NCI-H1417 (cell line): ENCODE measurements at places on chromosomes 13 and 19.
A peak's percentile ranks its signal among the peaks of the same experiment; 100 is the strongest.

DNA sequence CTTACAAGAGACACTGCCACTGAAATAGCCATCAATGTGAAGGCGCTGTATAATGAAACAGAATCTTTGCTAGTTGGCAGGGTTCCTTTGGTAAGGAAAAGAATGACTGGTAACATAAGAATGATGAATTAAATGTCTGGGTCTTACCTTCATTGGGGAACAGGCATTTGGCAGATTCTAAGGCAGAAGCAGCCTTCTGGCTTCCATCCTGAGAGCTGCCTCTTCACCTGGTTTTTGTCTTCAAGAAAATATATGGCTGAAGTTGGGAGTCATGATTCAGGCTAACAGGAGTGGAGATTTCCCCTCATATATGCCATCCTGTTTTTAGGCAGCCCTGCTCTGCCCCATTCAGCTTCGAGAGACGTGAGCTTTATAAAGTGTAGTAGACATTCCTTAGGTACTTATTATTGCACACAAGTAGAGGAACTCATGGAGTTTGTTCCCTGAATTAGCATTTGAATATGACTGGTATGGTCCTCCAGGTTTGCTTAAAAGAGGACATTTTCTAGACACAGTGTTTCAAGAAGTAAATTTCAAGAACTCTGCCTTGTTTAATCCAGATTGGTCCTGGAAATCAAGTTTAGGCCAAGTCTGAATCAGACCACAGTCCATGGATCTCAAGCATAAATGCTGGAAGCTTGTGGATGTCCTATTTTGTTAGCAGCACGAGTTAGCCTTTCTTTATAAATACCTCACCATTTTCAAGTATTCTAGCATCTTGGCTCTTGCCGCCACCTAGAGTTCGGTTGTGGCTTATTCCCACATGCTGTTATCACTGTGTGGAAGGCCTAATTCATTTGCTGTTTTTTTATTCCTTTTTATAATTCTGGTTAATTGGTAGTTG lies 56.2 kb upstream of the AKAP11 start:
- peak; percentile 7 for DNase-seq

- DNase-seq = peak; percentile 25
Observed at GRCh38 chr13:23086968-23087623, 93.7 kb upstream of the SGCG start.

GRCh38 chr19:53915000-53915399 lies 5.9 kb downstream of the CACNG7 start:
- no peak for DNase-seq

DNA sequence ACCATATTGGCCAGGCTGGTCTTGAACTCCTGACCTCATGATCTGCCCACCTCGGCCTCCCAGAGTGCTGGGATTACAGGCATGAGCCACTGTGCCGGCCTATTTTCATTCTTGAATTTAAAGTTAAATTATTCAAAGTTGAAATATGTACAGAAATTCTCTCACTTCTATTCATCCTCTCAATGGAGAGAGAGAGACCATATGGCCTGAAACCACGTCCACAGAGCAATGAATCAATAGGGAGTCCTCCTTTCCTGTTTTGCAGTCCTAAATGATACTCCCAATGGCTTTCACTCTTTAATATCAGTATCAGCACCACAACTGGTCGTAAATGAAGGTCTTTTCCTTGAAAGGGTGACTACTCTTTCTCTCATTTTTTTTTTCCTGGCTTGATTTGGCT lies 30.5 kb upstream of the KCTD4 start:
- no peak for DNase-seq

- DNase-seq = no peak
Observed at GRCh38 chr13:73616861-73617260, 517.3 kb downstream of the KLF12 start.

GRCh38 chr13:50476577-50477285 lies 366.8 kb downstream of the DLEU7 start:
- DNase-seq = no peak

DNA sequence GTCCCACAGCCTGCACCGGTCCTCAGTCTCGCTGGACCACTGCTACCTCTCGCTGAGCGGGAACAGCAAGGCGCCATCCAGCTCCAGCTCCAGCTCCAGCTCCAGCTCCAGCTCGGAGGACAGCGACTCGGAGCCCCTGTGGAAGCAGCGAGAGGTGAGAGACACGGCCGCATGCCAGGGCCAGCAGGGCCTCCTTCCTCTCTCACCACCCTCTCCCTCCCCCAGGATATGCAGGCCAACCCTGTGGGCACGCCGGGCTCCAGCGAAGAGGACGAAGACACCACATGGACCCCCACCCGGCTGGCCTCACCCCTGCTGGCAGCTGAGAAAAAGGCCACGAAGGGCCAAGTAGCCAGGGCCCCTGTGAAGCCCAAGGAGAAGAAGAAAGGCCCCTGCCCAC lies 7.3 kb downstream of the SIX5 start:
- DNase-seq = no peak

DNA sequence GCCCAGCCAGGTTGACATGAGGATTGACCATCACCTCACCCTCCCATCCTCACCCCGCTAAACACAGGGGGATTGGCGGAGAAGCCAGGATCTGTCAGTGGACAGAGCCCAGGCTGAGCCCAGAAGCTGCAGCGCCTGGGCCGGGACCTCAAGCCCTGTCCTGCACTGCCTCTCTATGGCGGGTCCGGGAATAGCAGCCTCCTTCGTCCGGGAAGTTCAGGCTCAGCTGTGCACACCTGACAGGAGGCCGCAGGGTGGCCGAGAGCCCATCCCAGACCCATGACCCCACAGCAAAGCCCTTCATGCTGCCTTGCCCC lies 67.8 kb downstream of the SPACA7 start:
- peak; percentile 89 for DNase-seq

GRCh38 chr13:112954488-112955270 lies 14.3 kb upstream of the MCF2L start:
- peak; percentile 34 for DNase-seq

DNA sequence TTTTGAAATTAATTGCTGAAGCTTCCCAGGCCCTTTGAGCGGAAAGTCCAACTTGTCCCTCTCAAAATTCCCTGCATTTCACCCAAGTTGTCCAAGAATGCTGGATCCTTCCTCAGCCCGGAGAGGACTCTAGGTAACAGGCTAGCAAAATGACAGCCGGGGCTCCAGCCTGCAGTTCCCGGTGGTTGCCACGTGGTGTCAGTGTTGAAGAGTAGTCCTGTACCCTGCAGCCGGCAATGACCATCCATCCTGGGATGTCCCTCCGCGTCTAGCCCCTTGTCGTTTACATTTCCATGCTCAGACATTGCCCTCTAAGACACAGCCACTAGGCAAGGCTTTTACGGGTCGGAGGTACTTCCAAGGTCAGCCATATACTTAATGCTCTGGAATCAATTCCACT lies 31.4 kb upstream of the MTIF3 start:
- peak; percentile 27 for DNase-seq

- DNase-seq = no peak
Observed at GRCh38 chr19:19744641-19745040, 11.7 kb upstream of the ZNF14 start.

DNA sequence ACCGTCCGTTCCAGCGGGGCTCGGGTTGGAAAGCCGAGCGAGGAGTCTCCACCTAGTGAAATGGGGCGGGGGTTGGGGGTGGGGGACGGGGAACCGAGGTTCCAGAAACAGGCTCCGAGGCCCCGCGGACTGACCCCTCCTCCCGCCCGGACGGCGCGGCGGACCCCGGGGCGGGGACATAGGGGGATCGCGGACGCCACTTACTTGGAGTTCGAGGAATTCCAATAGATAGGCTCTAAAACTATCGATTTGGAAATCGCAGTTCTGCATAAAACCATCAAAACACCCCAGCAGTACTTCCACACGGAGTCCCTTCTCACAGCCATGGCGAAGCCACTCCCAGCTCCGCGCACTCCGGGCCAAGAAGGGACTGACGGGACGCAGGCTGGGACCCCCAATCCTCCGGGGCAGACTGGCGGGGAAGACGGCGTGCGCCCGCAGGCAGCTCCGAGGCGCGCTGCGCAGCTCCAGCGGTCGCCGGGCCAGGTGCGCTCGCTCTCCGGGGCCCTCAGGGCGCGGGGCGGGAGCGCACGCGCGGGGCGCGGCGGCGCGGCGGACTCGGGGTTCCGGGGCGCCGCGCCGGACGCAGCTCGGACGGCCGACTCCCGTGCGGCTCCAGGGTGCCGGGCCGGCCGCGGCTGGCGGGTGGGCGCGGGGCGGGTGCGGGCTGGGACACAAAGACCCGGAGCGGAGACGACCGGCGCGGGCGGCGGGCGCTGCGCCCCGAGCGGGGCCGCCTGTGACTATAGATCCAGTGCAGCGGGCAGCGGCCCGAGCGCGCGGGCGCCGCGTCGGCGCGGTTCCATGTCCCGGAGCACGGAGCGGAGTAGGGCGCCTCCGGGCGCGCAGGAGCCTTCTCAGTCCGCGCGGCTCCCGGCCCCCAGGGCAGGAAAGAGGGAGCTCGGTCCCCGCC lies 567 bp downstream of the EFNB2 start:
- DNase-seq = peak; percentile 82
